Central memory CD4-positive, alpha-beta T cell (primary cell): ENCODE measurements at places on chromosomes 16 and 17.

DNA sequence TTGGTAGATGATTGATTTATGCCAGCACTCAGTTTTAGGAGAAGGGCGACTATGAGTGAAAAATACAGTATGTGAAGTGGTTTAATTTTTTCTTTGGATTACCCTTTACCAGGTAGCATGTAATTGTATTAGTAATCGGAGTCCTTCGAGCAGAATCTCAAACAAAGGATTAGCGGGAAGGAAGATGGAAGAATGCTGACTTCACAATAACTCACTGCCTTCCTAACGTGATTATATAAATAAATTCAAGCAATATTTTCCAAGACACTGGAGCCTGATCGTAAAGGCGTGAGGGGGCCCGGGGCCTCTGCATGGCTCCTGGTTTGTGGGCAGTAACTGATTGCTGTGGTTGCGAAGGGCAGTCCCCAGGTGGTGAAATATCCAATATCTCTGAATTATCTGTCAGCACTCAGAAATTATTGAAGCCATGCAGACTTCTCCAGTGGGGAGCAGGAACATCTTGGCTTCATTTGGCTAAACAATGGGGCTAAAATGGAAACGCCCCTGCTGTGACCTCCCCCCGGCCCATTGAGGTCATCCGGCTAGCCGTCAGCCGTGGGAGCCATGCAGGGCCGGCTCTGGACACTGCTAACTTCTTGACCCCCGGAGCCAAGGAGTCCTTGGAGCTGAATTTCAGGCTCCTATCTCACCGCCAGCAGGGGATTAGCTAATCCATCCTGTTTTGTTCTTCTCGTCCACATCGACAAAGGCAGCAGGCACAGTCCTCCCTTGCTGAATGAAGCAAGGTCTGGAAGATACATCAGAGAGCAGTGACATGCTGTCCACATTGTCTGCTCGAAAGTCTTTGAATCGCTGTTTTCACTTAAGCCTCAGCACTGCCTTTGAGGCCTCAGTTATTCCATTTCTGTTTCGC is 295.9 kb upstream of the N4BP1 start:
- DNase-seq: no peak

DNA sequence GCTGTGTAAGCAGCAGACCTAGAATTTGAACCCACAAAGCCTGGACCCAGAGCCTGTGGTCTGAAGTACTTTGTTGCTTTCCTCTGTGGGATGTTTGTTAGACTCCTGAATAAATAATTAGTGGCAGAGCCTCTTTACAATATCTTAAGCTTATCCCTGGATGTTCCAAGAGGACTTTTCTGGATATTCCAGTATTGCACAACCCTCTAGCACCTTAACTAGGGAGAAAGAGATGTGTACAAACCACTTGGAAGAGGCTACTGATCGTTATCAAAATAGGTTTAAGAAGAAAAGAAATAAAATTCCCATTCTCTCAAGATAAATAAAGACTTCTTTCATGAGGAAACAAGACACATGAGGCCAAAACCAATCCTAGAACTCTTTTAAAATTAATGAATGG is 632.4 kb downstream of the CDH11 start:
- no peak for DNase-seq

DNA sequence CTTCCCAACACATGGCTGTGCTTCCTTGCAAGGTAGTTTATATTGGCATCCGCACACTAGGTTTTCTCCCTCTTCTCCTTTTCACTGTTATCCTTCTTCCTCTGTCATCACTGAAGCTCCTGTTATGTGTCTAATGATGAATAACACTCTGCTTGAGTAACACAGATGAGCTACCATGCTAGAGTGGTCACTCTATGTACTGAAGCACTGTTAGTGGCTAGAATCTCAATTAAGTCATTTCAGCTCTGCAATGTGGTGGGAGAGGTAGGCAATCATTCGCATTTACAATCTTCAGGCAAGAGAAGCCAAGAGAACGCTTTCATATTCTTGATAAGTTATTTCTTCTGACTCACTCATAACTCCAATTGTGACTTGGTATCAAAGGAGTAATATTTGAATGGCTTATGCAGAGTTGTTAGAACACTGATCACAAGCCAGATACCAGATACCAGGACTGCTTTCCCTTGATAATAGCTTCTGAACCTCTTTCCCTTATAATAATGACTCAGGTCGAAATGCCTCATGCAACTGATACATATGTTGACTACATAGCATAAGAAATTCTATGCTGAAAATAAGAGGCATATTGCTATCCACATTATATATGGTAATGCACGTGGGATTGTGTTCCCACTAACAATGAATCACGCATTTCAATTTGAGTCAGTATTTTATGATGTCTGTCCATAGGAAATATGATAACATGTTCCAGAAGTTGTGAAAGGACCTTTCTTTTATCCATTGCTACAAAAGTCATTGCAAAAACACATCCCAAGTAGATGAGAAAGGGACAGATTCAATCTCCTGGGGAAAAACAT is 158.0 kb upstream of the HS3ST3A1 start:
- DNase-seq: no peak

GRCh38 chr17:31225831-31226230 is 71.2 kb downstream of the OMG start:
- no peak for DNase-seq

DNA sequence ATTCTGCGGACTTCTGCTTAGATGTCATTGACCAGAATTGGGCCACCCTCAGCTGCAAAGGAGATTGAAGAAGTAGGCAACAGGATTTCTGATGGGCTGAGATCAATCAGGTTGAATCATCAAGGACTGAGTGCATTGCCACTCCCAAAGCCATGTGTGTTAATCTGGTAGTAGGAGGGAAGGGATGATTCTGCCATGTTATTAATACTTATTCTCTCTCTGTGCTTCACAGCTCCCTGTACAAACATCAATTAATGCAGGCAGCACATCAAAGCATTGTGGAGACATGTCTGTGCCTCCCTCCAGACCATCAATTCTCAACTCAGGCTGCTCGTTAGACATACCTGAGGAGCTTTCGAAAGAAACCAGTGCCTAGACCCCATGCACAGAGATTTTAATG is 11.6 kb downstream of the LRRC3C start:
- DNase-seq: no peak

GRCh38 chr17:59300941-59301340 is 30.5 kb upstream of the YPEL2 start:
- no peak for DNase-seq

DNA sequence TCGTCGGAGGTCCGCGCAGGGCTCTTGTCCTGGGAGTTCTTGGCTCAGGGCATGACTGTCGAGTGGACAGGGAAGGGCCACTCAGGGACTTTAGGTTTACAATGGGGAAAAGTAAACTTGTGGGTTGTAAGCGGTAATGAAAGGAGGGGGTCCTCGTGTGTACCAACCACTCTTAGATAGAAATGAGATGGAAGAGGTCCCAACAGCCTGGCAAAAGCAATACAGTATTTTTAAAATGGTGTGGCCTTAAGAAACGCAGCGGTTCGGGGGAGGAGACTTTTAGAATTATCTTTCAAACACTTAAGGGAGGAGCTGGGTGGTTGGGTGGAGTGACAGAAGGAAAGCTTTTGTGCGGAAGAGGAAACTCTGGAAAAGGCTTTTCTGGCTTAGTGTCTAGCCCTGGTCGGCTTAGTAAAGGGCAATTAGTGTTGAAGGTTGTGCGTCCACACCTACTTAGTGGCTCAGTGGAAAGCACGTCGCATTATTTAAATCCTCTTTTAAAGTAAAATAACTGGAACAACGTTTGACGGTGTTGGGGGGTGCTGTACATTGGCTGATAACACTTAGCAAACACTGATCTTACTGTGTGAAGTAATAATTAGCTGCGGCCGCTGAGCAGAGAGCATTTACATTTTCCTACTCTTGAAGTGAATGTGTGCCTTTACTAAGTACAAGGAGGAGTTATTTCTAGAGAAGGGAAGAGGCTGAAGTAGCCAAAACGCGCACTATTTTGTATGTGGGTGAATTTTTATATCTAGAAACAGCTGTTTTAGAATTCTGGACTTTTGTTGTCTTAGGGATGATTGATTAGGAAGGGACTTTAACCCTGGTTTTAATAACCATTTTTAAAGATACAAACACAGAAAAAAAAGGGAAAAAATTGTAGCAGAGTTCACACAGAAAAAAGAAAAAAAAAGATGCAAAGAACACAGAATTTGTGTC is 1.0 kb downstream of the WSB1 start:
- DNase-seq: peak; percentile 62

- peak; percentile 16 for DNase-seq
These were observed 714 bp downstream of the ACSF3 start for GRCh38 chr16:89094252-89094879.

DNA sequence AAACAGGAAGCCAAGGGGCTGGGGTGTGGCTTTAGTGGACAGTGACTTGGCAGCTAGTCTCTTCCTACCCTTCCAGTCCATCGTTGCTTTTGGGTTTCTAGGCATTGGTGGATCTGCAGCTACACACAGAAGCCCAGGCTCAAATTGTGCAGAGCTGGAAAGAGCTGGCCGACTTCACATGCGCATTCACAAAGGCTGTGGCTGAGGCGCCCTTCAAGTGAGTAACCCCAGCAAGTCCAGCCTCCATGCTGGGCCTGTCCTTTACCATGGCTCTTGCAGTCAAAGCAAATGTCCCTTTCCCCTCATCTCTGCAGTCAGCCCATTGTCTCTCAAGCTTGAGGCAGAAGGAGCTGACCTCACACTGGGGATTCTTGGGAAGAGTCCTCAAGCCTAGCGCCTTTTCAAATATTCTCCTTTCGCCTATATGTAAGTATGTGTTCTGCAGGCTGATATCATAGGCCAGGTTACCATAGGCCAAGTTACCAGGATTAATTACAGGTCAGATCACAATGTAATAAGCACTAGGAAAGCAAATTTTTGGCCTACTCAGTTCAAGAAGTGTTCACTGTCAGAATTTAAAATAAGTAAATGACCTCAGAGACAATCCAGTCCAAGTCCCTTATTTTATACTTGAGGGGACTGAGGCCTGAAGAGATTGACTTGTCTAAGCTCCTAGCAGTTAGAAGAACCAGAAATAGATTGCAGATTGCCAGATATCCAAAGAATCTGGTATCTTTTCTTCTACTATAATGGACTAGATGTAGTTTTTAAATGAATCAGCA is 6.5 kb downstream of the EME1 start:
- DNase-seq: no peak

- no peak for DNase-seq
These were observed 1747.9 kb downstream of the TP53TG3F start for GRCh38 chr16:35207059-35207999.

DNA sequence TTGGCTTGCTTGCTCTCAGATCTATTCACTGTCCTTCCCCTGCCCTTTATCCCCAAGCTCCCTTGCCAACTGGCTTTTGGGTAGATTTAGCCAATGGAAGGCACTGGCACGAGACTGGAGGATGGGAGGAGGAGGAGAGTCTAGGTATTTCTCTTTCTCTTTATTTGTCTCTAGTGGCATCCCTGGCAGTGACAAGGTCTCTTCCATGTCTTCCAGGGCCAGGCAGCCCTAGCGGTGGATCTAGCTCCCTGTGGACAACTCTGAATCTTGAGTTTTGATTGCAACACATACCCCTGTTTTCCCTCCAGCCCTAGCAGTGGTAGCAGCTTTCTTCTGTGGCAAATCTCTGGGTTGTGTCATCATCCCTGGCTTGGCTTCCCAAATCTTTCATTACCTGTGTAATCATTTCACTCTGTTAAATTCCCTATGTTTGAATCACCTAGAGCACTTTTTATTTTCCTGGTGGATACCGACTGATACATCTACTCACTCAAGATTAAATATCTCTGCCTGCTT is 171.1 kb upstream of the IRX6 start:
- no peak for DNase-seq

DNA sequence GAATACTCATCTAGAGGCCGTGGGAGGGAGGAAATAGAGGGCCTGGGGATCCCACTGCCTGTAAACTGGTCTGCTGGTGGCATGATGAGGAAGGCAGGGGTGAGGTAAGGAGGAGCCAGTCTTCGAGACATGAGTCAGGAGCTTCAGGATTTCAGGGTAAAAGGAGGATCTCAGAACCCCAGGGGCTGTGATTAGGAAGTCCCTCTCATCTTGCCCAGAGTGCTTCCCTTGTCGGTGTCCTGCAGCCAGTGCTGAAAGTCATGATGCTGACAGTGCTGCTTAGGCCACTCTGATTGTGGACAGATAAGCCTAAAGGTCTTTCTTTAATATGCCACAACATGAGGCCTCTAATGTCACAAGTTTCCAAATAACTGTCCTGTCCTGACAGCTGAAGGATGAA is 29.6 kb downstream of the COG4 start:
- DNase-seq: no peak

DNA sequence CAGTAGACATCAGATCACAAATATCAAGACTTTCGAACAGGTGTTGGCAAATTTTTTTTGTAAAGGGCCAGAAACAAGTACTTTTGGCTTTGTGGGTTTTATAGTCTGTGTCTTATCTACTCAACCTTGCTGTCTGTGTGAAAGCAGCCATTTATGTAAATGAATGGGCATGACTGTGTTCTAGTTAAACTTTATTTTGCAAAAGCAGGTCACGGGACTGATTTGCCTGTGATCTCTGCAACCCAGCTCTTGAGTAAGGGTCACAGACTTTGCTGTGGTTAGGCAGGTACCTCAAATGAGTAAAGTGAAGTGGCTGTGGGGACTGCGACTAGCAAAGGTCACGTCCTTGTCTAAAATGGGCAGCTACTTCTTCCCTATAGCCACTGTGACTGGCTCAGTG is 136.5 kb downstream of the FTO start:
- DNase-seq: no peak

DNA sequence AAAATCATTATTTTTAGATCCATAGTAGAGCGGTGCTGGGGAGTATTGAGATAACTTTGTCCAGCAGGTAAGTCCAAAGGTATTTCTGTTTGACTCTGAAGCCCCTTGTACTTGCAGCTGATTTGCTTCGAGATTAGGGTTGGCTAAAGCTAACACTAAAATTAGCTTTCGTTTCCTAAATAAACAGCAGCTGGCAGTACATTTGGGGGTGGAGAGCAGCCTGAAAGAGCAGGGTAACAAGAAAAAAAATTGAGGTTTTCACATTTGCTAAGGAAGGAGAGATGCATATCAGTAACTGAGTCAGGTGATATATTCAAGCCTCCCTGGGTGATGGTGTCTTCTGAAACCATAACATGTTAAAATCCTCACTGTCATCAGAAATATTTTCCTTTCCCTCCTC is 37.4 kb upstream of the TMC5 start:
- DNase-seq: no peak

GRCh38 chr16:7351610-7352510 is 19.2 kb downstream of the RBFOX1 start:
- no peak for DNase-seq

DNA sequence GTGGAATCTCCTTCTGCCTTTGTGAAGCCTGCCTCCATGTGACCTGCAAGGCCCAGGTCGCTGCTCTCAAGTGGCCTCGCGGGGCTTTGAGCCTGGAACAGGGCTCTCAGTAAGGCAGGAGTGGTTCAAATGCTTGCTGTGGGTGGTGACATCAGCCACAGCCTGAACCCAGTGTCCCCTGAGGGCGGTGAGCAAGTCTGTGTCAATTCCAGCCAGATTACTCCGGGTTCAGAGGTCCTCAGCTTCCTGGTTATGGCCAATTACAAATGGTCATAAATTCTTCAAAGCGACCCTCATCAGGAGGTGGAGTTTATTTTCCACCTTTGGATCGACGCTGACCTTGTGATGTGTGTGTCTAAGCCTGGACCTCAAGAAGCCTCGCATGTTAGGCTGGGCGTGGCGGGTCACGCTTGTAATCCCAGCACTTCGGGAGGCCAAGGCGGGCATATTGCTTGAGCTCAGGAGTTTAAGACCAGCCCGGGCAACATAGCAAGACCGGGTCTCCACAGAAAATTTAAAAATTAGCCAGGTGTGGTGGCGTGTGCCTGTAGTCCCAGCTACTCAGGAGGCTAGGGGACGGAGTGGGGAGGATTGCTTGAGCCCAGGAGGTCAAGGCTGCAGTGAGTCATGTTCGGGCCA is 17.3 kb downstream of the LGALS3BP start:
- no peak for DNase-seq
